Testis (tissue), 5 donors: ENCODE measurements at places on chromosomes 5 and 9. TPM values are rescaled to one million over a fixed set of nuclear protein-coding genes. Genes with fewer than 3 reads are reported as not detected.

DNA sequence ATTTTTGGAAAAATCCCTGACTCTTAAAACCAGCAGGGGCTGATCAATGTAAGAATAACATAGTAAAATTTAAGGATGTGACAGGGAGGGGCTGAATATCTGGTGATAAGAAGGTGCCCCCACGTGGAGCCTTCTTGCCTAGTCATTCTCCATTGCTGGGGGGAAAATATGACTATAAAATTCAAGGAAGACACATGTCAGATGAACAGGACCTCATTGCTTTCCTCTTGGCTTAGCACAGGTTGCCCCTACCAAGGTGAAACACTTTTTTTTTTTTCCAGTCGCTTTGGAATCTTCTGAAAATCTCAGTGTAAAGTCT lies 310.9 kb downstream of the EFNA5 start:
- no peaks in the 10 kb centered on the region for H3K36me3 ChIP-seq
- H3K27ac ChIP-seq: no peak overlapping the region
- H3K27me3 ChIP-seq: no peaks in the 10 kb centered on the region
- H3K4me1 ChIP-seq: no peaks in the 10 kb centered on the region

- DNase-seq: no peak
- H3K4me1 ChIP-seq: no peaks in the 10 kb centered on the region
Observed at GRCh38 chr5:68141494-68141893, 74.1 kb upstream of the PIK3R1 start.

- H3K4me3 ChIP-seq: no peak overlapping the region
- no peaks in the 10 kb centered on the region for H3K36me3 ChIP-seq
- H3K4me1 ChIP-seq: no peaks in the 10 kb centered on the region
- H3K27ac ChIP-seq: no peak overlapping the region
- H3K27me3 ChIP-seq: no peaks in the 10 kb centered on the region
Observed at GRCh38 chr9:110769667-110770066, 101.1 kb downstream of the MUSK start.

Gene NEUROG1
- total RNA-seq: not detected

- H3K27ac ChIP-seq: no peak overlapping the region
- no peak for DNase-seq
- no peak overlapping the region for H3K4me3 ChIP-seq
- no peaks in the 10 kb centered on the region for H3K36me3 ChIP-seq
Observed at GRCh38 chr5:148898413-148899075, 72.1 kb downstream of the ADRB2 start.

Gene OBP2B
- total RNA-seq: 34.0 TPM

DNA sequence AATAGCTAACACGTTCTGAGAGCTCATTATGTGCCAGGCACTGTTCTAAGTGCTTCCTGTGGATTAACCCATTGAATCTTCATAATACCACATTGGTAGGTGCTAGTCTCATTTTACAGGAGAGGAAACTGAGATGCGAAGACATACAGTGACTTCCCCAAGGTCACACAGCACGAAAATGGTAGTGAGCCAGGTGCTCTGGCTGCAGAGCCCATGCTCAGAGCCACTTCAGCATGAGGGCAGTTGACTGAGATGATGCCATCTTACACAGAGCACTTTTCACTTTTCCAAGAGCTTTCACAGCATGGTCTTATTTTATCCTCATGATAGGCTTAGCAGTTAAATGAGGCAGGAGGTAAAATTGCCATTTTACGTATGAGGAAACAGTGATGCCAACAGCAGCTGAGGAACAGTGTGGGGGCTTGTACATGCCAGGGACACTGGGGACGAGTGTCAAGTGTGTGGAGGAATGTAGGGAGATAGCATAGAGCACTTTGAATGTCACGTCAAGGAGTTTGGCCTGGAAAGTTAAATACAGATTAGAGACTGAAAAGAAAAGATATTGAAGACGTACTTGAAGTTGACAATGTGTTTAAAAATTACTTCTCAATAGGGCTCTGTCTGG lies 180.0 kb downstream of the KIF4B start:
- no peaks in the 10 kb centered on the region for H3K36me3 ChIP-seq
- no peak overlapping the region for H3K27ac ChIP-seq
- no peak for DNase-seq
- H3K4me3 ChIP-seq: no peak overlapping the region
- H3K4me1 ChIP-seq: no peaks in the 10 kb centered on the region

GRCh38 chr5:144453753-144454152 lies 283.1 kb downstream of the KCTD16 start:
- no peaks in the 10 kb centered on the region for H3K27me3 ChIP-seq
- H3K27ac ChIP-seq: no peak overlapping the region
- DNase-seq: no peak
- no peaks in the 10 kb centered on the region for H3K4me1 ChIP-seq

DNA sequence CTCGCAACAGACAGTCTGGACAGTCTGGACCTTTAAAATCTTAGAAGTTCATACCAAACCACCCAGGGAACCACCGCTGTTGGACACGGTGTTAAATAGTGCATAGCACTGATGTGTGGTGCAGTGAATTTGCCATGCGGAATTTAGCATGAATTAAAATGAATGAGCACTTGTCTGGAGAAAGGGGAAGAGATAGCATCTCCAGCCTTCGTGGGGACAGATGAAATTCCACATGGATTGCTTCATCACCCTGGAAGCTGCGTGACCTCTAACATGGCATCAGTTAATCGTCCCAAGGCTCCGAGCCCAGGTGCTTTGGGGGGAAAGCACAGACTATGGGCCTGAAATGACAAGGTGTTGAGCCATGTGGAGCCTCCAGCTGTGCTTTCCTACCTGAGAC lies 91.4 kb downstream of the ADAMTS16 start:
- no peak overlapping the region for H3K4me3 ChIP-seq
- no peaks in the 10 kb centered on the region for H3K4me1 ChIP-seq
- no peaks in the 10 kb centered on the region for H3K36me3 ChIP-seq
- H3K27me3 ChIP-seq: no peaks in the 10 kb centered on the region
- DNase-seq: no peak

GRCh38 chr5:135471726-135472125 lies 19.6 kb upstream of the TIFAB start:
- H3K36me3 ChIP-seq: no peaks in the 10 kb centered on the region
- H3K27me3 ChIP-seq: no peaks in the 10 kb centered on the region
- H3K4me1 ChIP-seq: no peaks in the 10 kb centered on the region
- DNase-seq: no peak

- H3K27me3 ChIP-seq: no peaks in the 10 kb centered on the region
- H3K36me3 ChIP-seq: no peaks in the 10 kb centered on the region
- H3K4me3 ChIP-seq: no peak overlapping the region
- no peak for DNase-seq
- H3K4me1 ChIP-seq: no peaks in the 10 kb centered on the region
Observed at GRCh38 chr5:166163996-166164610, 2127.3 kb upstream of the WWC1 start.

GRCh38 chr5:157718519-157718918 lies 12.7 kb upstream of the THG1L start:
- no peak for DNase-seq
- H3K36me3 ChIP-seq: no peaks in the 10 kb centered on the region
- H3K27me3 ChIP-seq: no peaks in the 10 kb centered on the region
- H3K4me3 ChIP-seq: no peak overlapping the region

GRCh38 chr9:124852829-124853531 lies at the start of gene WDR38:
TSS of gene WDR38 (plus strand) at chr9:124853460. CDS start at chr9:124853532, 72 bp downstream.
- DNase-seq: peak; percentile 81
- H3K27me3 ChIP-seq: no peaks in the 10 kb centered on the region
- H3K27ac ChIP-seq: no peak within 1 kb of the TSS
- H3K4me3 ChIP-seq: peak within 1 kb of the TSS; percentile 52
- no peaks in the 10 kb centered on the region for H3K36me3 ChIP-seq

GRCh38 chr5:168251259-168251658 lies 40.2 kb upstream of the WWC1 start:
- no peak overlapping the region for H3K27ac ChIP-seq
- no peaks in the 10 kb centered on the region for H3K4me1 ChIP-seq
- no peak for DNase-seq
- no peaks in the 10 kb centered on the region for H3K36me3 ChIP-seq
- H3K27me3 ChIP-seq: no peaks in the 10 kb centered on the region

DNA sequence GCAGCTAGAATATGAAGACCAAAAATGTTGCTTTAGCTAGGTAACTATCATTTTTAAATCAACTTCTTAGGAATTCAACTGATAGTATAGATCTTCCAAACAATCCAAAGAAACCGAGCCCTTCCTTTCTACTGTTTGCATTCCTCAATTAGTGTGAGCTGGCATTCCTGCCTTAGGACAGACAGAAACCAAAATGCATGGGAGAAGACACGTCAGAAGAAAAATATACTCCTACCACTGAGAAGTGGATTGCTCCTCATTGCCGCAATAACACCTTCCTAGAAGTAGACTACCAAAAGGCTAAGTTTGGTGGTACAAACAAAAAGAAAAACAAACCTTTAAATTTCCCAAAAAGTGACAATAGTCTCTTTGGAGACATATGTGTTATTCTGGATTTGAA lies 440.0 kb downstream of the SEMA5A start:
- H3K36me3 ChIP-seq: no peaks in the 10 kb centered on the region
- H3K27ac ChIP-seq: no peak overlapping the region
- no peak for DNase-seq
- H3K4me1 ChIP-seq: no peaks in the 10 kb centered on the region
- H3K27me3 ChIP-seq: no peaks in the 10 kb centered on the region
